Pancreas (tissue), 10 donors: ENCODE measurements at places on chromosomes 4 and X.
A peak's percentile ranks its signal among the peaks of the same experiment; 100 is the strongest.

DNA sequence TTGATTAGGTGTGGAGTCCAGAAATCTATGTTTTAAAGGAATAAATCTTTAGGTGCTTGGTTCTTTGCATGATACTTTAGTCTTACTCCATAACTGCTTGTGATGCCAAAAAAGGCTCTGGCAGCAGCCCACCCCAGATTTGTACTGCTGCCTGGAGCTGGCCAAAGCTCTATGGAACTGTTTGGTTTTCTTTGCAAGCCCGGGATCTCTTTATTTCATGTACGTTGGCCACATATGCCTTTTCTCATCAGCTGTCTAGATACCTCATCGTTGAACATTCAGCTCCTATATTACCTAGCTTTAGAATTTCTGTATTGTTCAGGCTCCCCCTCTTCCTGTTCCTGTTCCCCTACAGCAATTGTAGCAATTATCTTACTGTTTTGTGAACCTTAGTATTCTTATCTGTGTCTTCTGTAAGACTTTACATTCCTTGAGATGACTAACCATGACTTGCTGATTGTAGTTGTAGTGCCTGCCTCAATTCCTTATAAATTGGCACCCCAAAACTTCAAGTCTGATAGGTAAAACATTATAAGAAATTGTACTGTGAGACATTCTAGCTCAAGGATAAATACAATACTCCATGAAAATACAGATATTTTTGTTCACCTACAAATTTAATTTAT, 199.4 kb upstream of the GPRIN3 start:
- no peak for DNase-seq

DNA sequence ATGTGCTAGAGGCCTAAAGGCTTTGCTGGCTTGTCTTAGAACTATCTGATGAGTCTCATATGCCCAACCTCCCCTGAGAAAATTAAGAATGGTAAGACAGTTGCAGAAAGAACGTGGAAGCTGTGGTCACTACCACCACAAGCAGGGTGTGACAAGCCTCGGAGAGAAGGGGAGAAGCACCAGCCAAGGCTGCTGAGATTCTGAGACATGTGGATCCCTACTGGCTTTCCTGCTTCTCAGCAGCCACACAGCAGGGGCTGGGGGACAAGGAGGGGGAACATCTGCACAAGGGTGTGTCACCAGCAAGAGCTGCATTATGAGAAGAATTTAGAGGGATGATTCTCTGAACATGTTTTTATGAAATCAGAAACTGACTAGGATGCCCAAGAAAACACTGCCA, 19.4 kb downstream of the TAPT1 start:
- no peak for DNase-seq

GRCh38 chrX:72018277-72019112, 107.8 kb downstream of the NHSL2 start:
- peak; percentile 75 for DNase-seq

GRCh38 chr4:51942108-51942832, 77.9 kb downstream of the LRRC66 start:
- no peak for DNase-seq

DNA sequence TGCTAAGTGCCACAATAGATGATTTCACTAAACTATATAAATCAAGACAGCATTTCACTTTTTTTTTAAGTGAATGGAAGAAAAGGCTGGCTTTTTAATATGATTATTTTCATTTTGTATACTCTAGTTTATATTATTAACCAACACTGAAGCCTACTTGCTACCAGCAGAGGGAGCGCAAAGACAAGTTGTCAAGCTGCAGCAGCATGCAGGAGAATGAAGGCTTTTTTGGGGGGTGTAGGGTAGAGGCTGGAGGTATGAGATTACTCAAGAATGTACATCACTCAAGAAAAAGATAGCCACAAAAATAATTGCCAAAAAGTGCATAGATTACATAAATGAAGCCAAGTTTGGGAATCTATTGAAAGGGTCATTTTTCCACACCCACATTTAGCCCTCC, 519.5 kb downstream of the FGF13 start:
- DNase-seq = peak; percentile 10

- DNase-seq = no peak
Measured at GRCh38 chr4:59348949-59349348, 1851.2 kb upstream of the ADGRL3 start.

DNA sequence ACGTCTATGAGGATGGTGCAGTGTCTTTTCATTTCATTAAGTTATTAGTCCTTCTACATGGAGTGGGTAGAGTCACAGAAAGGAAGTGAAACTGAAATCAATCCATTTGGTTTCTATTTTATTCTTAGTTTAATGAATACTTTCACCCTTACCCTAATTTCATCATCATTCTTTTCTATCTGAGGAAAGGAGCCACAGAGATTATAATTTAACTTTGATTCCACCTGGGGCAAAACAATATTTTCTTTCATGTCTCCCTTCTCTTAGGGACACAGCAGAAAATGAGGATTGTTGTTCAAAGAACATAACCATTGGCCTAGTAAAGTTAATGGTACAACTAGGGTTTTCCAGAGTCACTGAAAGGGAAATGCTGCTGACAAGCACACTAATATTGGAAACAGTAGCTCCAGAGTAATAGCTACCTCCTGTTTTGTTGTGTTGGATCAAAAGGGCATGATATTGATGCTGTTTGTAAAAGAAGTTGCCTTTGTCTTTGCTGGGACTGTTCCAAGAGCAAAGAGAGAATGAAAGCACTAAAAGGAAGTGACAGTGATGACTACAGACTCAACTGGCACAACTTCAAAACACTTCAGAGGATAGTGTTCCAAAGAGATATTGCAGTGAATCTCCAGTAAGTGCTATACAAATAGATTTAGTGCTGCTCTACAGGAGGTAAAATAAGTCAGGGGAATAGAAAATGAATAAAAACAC, 247.1 kb upstream of the PITX2 start:
- DNase-seq = no peak
